ENCODE measurements at places on chromosomes 11 and 22.

GRCh38 chr22:29737251-29738117 is 17.7 kb downstream of the CABP7 start:
- DNase-seq, result no peak

- no peak for DNase-seq
Observed at GRCh38 chr11:17379383-17380180, 8.9 kb downstream of the KCNJ11 start.

GRCh38 chr11:23502826-23503225 is 642.6 kb upstream of the CCDC179 start:
- no peak for DNase-seq

DNA sequence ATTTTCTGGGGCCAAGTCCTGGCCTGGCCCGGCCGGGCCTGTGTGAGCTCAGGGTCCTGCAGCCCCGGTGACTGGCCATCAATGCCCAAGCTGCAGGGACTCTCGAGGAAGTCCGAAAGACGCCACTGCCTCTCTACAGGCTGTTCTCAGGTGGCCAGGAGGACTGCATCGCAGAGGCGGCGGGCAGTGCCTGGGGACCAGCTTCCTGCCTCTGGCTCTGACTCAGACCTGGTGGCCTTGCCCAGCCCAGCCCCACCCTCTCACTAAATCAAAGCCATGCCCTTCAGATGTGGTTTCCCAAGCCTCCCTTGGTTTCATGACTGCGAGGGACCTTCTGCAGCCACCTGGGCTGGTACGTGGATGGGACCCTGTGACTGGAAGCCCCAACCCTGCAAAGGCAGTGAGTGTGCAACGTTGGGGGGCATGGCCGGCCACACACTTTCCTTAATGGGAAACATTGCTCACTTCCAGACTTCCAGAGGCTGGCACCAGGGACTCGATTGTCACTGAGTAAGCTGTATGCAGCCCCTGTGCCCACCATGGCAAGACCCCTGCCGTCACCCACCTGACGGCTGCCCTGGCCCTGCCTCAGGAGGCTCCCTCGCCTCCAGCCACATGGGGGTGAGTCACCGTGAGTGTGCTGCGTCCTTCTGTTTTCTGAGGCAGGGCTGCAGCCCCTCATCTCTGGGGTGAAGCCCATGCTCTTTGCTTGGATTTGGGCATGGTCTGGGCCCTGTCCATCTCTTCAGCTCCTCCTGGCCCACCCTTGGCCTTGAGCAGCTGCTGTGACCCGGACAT is 6.0 kb upstream of the FGF3 start:
- no peak for DNase-seq

- DNase-seq, result no peak
Observed at GRCh38 chr11:81989093-81989492, 744.6 kb downstream of the FAM181B start.
